Effector CD4-positive, alpha-beta T cell (primary cell): ENCODE measurements at places on chromosomes 3 and 15.

DNA sequence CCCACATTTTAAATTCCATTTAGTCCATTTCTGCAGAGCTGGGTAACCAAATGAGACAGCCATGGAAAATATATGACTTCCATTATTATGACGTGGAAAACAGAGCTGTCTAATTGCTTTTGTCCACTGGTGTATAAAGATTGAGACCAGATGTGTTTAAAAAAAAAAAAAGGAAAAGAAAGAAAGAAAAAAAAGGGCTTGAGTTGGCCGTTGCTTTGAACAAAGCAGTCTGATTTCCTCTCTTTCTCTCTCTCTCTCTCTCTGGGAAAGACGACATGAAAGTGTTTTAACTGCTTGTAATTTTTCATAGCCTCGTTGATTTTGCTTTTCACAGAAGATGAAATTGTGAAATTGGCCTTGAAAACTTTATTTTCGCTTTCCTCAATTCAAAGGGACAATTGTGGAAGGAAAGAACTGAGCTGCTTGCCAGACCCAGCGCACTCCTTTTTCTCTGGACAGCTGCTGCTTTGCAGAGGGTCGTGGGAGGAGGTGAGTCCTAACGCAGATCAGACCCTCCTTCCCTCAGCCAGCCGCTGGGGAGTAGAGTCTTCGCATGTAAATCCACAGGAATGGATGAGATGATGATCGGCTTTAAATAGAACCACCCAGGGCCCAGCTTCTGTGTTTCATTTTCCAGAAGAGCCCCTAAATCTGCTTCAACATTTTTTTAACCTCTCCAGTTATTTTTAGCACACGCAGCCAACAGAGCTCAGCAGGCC is 42.8 kb upstream of the UBE2E1 start:
- DNase-seq, result no peak

- DNase-seq, result no peak
Observed at GRCh38 chr3:76034649-76035048, 249.3 kb upstream of the ZNF717 start.

DNA sequence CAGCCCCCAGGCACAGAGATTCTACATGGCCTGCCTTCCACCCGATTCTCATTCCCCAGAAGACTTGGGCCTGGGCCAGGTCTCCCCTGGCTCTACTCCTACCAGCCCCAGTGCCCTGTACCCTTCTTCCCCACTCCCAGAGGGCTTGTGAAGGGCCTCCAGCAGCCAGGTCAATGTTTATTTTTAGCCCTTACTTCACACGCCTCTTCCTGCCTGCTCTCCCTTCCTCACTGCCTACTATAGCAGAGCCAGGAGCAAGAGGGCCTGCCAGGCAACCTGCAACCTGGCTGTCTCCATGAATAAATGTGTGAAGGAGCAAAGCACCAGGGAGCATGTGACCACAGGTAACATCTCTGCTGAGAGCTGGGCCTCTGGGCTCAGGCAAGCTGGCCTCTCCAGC is 26.4 kb upstream of the APEH start:
- DNase-seq, result no peak

GRCh38 chr3:127153506-127153815 is 39.5 kb upstream of the PRR23E start:
- DNase-seq, result no peak

- DNase-seq, result no peak
Observed at GRCh38 chr15:25535866-25536265, 97.0 kb upstream of the UBE3A start.

DNA sequence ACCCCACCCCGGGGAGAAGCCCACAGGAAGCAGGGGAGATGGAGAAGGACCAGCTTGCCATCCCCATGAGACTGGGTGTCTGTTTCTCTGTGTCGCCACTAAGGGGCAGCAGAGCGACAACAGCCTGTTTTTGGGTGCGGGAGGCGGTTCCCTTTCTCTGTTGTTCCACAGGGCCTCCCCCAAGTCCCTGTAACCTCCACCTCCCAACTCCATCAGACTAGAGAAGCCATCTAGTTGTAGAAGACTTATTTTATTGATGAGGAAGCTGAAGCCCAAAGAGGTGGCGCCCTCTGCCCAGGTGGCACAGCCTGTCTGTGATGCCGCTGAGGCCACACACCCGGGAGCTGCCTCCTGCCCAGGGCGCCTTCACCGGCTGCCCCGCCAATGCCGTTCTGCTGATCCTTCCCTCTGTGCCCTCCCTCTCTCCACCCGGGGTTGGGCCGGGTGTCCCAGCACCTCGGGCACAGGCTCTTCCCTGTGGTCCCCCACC is 3.9 kb upstream of the CCDC9B start:
- DNase-seq, result peak; percentile 65

DNA sequence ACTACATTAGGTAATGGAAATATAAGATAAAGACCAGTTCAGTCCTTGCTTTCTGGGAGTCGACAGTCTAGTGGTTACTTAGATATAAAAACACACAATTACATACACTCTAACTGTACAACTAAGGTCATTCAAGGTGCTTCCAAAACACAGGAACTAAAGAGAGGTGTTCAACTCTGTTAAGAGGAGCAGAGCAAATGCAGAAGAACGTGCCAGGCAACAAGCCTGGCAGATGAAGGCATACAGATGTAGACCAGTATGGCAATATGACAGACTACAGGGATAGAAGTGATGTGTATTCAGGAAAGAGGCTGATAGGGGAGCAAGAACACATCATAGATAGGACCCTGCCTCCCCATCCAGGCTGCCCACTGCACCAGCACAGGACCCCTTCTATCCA is 78.3 kb downstream of the CBLB start:
- no peak for DNase-seq

DNA sequence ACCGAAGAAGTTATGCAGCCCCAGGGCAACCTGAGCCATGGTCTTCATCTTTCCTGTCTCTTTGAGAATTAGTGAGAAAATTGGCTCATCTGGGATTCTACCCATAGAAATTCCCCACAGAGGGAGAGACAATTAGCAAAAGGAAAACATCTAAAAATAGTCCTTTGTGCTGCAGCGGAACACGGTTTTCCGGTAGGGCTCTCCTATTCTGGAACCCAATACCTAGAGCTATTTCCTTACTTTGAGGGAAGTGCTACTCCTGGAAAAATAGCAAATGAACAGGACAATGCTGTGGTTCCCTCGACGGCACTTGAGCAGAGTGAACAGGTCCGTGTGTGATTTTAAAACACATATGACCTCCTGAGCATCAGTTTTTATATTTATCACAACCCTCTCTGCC is 210.5 kb downstream of the FGF12 start:
- DNase-seq, result no peak

DNA sequence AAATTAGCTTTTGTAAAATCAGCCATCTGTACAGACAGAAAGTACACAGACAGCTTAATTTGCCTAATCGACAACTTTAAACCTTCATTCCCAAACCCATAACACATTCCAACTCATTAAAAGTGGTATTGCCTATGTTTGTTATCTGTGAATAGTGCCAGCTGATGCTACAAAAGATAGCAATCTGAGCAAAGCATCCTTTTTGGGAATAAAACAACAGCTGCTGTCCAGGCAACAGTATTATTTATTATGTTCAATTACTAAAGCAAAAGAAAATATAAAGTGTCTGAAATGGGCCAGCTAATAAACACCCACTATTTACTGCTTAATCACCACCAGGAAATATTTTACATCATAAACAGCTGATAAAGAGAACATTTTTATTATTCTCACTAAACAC is 134.8 kb upstream of the ABI3BP start:
- DNase-seq, result no peak

DNA sequence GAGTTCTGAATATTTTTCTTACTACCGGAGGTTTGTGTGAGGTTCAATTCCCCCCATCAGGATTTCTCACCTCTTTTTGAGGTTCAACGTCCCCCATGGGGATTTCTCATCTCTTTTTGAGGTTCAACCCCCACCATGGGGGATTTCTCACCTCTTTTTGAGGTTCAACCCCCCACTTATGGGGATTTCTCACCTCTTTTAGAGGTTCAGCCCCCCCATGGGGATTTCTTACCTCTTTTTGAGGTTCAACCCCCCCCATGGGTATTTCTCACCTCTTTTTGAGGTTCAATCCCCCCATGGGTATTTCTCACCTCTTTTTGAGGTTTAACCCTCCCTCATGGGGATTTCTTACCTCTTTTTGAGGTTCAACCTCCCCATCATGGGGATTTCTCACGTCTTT is 26.3 kb downstream of the NDUFB4 start:
- DNase-seq, result no peak

DNA sequence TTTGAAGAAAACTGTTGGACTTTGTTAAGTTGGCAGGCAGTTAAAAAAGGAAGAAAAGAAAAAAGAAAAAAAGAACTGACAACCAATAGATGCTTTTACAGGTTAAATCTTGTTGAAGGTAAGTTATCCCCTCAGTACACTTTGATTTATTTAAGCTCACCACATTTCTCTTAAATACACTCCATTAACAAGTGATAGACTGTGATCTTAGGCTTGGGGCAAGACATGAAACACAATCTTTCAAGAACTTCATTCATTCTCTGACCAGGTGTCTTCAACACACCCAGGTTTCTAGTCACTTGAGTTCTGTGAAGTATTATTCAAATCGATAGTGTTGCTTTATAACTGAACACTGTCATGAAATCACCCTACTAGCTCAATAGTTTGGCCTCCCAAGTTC is 751.9 kb downstream of the ROBO1 start:
- DNase-seq, result no peak
